ENCODE measurements at places on chromosomes 3 and 15.

- DNase-seq, result no peak
These were observed 773 bp downstream of the ANKRD28 start for GRCh38 chr3:15796771-15797641.

GRCh38 chr3:39435006-39435748, 28.7 kb downstream of the RPSA start:
- DNase-seq, result no peak

- no peak for DNase-seq
These were observed 41.6 kb downstream of the MB21D2 start for GRCh38 chr3:192875971-192876565.

DNA sequence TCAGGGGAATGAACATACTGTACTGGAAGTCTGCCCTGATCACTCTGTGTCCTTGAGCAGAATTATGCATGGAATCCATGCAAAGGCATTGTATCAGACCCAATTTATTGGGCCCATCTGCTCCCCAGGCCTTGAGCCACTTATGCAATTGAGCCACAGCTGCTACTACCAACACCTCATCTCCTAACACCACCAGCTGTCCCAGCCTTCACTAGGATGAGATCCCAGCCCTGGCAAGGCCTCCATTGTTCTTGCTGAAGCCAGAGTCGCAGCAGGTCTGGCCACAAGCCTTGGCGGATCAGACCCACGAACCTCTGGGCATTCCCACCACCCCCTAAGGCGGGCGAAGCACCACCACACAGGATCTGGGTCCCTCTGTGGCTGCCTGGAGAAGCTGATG, 9.2 kb upstream of the NME9 start:
- no peak for DNase-seq

GRCh38 chr15:50790778-50791453, 25.4 kb upstream of the SPPL2A start:
- DNase-seq, result no peak

- DNase-seq, result no peak
These were observed 25.5 kb upstream of the FRMD4B start for GRCh38 chr3:69411346-69411745.

DNA sequence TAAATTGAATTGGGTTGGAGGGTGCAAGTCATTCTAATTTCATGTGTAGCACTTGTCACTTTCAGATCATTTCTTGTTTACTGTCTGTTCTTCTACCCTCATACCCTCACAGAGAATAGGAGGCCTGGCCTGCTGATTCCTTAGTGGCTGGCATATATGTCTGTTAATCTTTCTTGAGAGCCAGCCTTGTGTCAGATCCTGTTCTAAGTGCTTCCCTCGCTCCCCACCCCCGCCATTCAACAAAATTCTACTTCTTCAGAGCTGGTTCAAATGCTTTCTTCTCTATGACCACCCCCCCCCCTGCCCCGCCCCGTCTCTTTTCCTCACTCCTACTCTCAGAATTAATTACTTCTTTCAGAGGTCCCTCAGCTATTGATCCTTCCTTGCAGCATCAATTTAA, 1.5 kb upstream of the U2SURP start:
- DNase-seq, result no peak

DNA sequence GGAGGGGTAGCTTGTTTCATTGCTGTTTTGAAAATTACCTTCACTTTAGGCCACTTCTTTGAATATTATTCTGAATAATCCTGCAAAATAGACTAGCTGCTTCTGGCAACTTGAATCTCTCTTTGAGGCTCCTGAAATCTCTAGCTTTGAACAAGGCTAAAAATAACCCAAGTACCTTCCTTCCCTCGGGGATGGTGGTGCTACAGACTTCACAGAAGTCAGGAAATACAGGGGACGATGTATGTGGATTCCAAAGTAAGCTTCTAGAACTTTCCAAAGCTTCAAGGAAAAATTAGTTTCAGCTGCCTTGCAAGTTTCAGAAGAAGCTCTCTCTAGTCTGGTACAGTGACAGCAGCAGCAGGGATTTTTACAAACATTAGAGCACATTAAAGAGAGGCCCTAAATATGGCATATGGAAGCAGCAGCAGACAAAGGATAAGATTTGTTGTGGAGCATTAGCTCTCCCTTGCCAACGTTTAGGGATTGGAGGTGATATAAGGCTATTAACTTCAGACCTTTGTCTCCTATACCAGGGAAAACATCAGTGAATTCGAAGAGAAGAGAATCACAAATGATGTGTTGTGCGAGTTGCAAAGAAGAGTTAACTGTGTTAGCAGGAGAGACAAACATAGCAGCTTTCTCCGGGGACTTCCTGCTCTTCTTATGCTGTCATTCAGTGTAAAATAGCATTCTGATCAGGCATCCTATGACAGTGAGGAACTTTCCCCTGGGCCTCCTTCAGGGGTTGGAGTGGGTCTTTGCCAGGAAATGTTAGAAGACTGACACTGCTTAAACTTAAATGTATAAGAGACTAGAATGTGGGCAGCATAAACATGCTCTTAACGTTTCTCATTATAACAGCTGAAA, 783.0 kb upstream of the ARPP21 start:
- DNase-seq, result no peak

DNA sequence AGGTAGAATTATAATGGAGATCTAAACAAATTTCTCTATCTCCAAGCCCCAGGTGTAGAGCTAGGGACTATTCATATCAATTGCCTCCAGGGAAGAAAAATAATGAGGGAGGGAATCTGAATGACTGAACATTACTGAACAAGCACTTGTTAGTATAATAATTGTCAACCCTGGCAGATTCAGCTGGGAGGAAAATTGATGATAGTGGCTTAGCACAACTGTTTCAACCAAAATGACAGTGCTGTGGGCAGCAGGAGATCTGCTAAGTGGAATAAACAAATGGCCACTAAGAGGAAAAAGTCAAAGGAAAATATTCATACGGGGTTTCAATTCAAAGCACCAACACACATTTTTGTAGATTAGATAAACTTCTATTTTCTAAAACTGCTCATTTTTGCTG, 294.9 kb upstream of the ZNF385D start:
- DNase-seq, result no peak

- no peak for DNase-seq
These were observed 2.3 kb upstream of the MYL3 start for GRCh38 chr3:46865546-46865945.

DNA sequence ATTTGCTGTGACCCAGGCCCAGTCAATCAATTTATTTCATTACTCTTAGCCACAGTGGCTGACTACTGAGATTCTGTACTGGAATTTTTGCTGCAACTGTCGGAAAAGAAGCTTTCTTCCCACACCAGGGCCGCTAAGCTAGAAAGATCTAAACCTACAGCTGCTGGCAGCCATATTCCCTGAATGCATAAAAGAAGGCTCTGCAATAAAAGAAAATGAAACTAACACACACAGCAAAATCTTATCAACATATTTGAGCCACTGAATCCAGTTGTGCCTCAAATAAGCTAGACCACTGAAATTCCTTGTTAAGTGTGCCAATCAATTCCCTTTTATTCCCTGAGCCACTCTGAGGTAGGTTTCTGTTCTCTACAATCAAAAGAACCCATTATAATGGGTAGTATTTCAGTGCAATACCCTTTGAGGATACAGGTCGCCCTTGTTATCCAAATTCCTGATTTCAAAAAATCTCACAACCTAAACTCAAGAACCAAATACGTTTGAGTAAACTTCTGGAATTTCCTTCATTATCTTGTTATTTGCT, 60.3 kb downstream of the MYO9A start:
- no peak for DNase-seq

DNA sequence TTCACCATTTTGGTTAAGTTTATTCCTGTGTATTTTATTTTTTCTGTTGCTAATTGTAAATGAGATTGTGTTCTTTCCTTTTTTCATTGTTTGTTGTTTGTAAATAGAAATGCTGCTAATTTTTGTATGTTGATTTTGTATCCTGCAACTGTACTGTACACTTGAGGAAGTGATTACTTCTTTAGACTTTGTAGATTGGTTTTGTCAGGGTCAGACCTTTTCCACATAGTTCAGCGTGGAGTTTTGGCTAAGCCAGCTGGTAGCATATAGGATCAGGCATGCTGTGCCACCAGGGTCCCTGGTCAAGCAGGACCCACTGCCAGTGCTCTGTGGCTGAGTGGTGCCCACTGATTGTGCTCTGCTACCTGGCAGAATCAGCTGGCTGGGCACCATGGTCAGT, 80.1 kb downstream of the CD200 start:
- no peak for DNase-seq

- DNase-seq, result no peak
These were observed 36.2 kb downstream of the EHD4 start for GRCh38 chr15:41936155-41936554.

DNA sequence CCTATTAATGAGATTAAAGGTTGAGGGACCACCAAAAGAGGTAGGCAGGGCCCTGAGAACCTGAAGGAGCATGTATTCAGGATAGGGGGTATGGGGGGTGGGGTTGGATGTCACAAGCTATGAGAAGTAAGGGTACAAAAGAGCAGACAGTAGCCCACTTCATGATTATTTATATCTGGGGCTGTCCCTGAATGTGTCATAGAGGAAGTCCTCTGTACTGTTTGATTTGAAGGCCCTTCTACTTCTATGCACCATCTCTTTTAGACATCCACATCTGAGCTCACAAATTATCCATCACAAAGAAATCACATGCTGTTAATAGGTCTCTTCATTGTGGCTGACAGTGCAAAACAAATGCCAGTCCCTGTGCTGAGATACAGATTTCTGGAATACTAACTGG, 68.6 kb downstream of the FHIT start:
- DNase-seq, result no peak

DNA sequence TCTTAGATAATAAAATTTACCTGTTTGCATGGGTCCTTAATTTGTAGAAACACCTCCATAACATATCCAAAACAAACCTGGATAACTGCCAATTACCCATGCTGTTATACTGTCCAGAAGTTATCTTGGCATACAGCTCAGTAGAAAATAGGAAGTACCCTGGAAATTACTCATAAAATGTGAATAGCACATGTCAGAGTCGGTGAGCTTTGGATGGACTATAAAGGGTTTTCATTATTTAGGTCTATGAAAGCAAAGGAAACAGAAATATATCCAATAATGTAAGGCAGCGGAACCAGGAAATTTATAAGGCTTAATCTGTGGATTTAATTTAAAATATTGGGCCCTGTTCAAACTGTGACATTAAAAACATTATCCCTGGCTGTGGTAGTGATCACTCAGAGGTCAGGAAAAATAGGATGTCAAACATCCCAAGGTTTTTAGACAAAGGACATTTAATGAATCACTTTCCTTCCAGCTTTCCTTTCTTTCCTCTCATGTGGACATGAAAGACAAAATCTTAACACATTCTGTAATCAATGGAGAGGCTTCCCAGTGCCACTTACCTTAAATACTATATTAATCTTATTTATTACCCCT, 459.0 kb upstream of the DPH6 start:
- no peak for DNase-seq

GRCh38 chr3:154223519-154223918, 100.8 kb downstream of the DHX36 start:
- no peak for DNase-seq

GRCh38 chr15:48536681-48537091, 108.8 kb downstream of the FBN1 start:
- DNase-seq, result no peak

DNA sequence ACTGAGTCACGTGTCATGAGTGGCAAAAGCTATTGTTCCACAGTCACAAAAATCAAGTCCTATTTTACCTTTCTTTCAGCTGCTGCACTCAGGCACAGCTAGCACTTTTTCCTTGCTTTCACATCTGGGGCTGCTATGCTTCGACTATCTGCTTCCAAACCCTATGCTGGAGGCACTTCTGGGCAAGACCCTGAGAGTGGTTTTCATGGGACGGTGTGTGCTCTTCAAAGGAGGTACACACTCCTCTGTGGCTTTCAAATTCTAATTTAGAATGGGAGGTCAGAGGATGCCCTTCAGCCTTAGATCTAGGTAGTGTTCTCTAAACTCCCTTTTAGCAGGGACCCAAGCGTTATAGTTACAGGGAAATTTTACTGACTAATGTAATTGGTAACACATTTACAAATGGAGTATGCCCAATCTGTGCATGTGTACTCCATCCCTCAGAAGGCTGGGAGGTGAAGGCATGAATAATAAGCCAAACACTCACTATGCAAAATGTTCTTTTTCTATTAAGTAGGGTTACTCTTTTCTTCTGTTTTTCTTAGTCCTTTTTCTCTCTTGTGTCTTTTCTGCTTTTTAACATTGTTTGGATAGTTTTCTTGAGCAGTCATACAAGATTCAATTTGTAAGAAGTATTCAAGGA, 188.3 kb downstream of the LSAMP start:
- DNase-seq, result no peak

- no peak for DNase-seq
These were observed 43.2 kb downstream of the MINAR1 start for GRCh38 chr15:79475306-79475705.

DNA sequence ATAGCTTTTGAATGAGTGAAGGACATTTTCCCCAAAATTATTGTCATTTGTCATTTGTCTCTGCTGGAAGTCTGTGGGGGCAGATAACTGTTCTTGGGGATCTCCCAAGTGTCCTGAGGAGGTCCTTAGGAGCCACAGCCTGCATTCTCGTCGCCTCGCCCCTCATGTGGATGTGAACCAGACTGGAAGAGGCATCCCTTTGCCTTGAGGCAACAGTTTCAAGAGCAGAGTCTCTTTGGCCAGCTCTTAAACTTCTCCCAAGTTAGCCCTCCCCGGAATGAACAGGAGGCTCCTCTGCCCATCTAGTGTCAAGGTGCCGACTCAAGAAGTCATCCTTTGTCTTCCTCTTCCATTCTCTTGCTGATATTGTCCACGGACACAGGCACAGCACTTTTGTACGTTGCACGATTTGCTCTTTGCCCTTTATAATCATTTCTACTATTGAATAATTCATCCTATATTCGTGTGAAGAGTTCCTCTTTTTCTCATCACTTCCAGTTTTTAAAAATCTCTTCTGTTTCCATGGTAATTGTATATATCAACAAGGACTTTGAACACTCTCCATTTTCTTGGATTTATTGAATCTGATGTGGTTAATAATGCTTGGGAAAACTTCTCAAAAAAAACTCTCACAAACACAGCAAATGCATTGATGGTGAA, 40.8 kb upstream of the CD47 start:
- peak; percentile 8 for DNase-seq

DNA sequence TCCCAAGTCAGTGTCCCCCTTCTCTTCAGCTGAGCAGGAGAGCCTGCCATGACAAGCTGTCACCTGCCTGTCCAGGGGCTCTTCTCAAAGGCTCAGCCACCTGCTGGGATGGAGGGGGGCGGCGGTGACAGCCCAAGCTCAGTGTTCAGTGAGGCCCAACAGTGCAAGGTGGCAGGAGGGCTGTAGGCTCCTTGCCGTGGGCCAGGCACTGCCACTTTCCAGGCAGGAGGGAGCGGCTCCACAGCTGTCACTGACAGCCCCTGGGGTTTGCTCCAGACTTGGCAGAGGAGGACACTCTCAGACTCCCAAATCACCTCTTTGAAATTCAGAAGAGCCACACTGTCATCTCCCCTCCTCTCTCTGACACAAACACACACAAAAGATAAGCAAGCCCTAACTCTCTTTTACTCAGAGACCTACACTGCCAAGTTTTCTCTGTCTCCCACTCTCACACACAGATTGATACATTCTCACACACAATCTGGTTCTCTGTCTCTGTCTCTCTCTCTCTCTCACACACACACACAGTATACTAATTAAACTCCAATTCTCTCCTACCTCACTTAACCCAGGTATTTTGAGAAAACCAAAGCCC, 443.3 kb downstream of the EPHB1 start:
- no peak for DNase-seq

GRCh38 chr3:80836395-80836794, 925.0 kb downstream of the GBE1 start:
- DNase-seq, result no peak

Data from CD4-positive, alpha-beta T cell treated with Interferon alpha-2 for 1 hour (primary cell).